ENCODE measurements at places on chromosomes 6 and 20. TPM values are rescaled to one million over a fixed set of nuclear protein-coding genes. Genes with fewer than 3 reads are reported as not detected.

PCK1 gene
- not detected for total RNA-seq

RAB32 gene
- 72.4 TPM for total RNA-seq

BAG2 gene
- total RNA-seq, result 19.6 TPM

ASIP gene
- total RNA-seq, result not detected

DNA sequence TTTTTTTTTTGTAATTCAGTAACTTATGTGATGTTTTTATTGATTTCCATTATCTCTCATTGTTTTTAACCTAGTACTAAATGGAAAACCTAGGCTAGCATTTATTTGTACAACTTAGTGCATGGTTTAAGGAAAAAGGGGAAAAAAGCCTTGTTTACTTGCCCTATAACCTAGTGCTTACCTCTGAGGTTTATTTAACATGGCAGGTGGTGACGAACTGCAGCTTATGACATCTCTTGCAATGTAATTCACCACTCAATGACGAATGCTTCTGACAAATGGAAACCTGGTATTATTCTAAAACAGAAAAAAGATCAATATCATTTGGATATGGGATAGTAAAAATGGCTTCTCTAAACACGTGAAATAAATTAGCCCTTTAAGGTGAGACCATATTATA, 618.6 kb upstream of the FLRT3 start:
- no peak for DNase-seq

- DNase-seq, result no peak
Observed at GRCh38 chr6:124986164-124986563, 23.9 kb downstream of the RNF217 start.

DNA sequence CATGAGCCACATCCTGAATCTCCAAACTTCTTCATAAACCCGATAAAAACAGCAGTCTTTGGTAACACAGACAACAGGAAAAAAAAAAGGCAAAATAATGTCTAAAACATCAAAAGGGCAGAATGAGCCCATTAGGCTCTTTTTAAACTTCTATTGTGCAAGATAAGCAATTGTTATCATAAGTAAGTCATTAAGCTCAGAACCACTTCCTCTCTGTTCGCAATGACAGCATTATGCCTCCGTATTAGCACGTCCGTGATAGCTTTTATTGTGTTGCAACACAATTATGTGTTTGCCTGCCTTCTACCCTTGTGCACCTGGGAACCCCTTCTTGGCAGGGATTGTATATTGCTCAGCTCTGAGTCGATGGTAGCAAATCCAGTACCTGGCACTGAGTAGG, 147.1 kb downstream of the LRFN2 start:
- DNase-seq, result no peak

DNA sequence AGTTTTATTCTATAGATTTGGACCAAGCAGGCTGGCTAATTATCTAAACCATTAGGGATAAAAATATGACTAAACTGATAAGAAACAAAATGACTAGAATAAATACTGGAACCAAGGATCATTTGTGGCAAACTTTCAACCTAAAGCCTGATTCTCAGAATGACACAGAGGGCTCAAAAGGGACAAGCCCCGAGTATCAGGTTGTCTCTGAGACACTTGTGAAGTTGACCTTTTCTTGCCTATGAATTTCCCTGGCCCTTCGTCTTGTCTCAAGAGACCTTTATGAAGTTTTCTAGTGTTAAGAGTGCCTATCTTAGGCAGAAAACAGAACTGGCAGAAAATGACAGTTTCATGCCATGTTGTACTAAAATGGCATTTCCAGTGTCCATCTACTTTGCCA, 68.3 kb downstream of the IMPG1 start:
- no peak for DNase-seq

DNA sequence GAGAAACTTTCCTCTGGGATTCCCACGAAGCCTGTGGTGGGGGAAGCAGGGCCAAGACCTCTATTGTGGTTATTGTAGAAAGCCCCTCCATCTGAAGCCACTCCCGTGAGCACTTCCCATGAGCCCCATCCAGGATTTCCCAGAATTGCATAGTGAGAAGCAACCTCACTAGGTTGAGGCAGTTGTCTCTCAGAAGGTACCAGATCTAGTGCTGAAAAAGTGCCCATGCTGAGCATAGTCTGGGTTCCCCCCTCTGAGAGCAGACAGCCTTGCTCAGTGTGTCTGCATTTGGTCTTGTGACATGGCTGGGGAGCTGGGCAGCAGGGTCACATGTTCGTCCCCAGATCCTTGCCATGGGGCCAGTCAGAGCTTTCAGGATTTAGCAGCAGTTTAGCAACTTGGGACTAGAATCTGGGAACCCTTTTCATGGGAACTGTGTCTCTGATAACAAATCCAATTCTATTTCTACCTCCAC, 38.6 kb downstream of the SLC9A8 start:
- no peak for DNase-seq

GRCh38 chr20:64116016-64116415, 8.7 kb upstream of the NPBWR2 start:
- no peak for DNase-seq

GRCh38 chr6:70686548-70687133, 19.0 kb downstream of the SMAP1 start:
- peak; percentile 43 for DNase-seq

DNA sequence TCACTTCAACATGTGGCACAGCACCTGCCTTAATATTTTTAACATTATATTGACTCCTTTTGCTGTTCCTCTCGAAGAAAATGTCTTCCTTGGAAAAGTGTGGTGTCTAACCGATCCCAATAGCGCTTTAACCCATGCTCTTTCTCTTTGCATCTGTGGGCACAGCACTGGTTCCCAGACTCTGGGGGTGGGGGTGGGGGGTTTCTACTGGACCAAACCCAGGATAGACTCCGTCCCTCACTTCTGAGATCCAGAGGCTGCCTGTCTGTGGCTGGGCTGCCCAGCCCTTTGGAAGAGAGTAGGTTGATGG, 3.9 kb upstream of the ZNF292 start:
- DNase-seq, result peak; percentile 61

DNA sequence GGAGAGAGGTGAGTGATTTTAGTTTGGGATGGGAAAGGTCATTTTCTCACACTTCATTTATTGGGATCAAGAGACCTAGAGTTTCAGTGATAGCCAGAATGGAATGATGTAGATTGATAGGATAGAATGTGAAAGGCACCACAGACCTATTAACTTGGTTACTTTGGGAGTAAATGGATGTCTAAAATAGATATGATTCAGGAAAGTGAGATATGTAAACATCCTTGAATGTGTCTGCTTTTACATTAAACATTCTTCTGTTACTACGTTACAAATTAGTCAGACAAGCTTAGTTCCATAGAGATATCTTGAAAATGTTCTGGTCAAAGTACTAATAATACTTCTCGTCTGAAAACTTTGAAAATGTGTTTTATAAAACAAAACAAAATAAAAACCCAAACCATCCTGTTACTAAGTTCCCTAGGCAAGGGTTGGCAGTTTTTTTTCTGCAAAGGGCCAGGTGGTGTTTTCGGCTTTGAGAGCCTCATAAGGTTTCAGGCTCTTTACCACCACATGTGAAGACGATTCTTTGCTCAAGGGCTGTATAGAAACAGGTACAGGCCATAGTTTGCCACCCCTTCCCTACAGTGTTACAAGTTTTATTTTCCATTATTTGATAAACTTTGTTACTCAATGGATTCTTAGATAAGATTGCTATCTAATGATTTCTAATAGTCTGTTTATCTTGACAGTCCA, 3.4 kb downstream of the CYB5R4 start:
- no peak for DNase-seq

DNA sequence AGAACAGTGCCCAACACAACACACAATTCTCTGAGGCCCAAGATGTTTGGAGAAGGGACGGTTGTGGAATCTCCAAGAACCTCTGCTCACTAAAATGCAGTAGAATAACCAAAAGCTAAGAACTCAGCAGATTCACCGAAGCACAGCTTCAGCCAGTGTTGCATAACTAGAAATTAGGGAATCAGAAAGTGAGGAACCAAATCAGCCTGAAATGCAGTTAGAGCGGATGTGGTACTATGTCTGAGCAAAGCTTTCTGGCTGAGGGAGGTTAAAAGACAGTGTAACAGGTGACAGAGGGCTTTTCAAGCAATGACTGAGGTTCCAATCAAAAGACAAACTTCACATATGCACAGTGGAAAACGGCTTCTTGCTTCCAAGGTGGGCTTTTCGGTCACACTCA, 197.9 kb upstream of the KCNK16 start:
- no peak for DNase-seq

DNA sequence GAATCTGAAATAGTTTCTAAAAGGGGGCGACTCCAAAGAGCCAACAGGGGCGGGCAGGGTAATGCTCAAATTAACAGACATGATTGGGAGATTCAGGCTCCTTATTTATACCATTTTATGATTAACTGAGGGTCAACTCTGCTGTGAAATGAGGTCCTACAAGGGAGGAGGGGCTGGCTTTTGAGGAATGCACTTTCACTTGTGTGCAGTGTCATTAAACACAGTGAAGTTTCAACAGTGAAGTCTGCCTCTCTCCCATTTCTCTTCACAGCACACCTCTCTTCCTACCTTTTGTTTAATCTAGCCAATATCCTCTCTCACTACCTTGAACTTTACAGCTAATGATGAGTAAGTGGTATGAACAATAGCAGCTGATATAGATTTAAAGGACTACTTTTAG, 557.3 kb upstream of the CITED2 start:
- DNase-seq, result no peak

DNA sequence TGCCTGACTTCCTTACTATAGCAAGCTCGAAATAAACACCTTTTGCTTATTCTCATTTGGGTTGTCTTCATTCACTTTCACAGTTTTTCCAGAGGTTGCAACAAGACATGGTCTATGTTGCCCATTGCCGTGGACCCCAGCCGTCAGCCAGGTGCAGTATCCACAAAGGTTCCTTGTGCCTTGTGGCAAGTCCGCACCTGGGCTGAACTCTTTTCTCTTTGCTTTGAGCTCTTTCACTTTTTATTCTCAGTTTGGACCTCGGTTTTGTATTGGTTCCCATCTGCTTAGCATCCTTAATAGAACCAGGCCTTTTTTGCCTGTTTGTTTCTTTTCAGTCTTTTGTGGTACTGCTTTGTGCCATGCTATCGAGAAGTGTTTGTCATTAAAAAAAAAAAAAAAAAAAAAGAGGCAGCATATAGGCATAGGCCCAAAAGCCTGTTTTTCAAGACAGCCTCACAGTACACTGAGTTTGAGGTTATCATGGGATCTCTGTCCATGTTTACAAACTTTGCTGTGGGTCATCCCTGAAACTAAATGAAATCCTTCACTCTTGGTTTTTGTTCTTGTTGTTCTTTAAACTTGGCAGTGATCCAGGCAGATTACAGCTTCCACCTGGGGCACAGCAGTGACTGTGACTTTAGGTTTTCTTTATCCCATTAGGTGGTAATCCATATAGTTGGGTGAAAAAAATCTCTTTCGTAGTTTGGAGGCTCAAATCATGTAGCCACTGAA, 33.3 kb downstream of the GSTA3 start:
- no peak for DNase-seq

- peak; percentile 84 for DNase-seq
Observed at GRCh38 chr20:4488407-4489339, 233.0 kb upstream of the PRND start.

Measured in LHCN-M2 (cell line).